ENCODE measurements at places on chromosomes 1 and 21. TPM values are rescaled to one million over a fixed set of nuclear protein-coding genes. Genes with fewer than 3 reads are reported as not detected.
A peak's percentile ranks its signal among the peaks of the same experiment; 100 is the strongest.

- H3K27ac ChIP-seq = no peak overlapping the region
- no peak overlapping the region for H3K4me3 ChIP-seq
- DNase-seq = no peak
- peaks cover 12% of the 10 kb centered on the region for H3K4me1 ChIP-seq
- H3K27me3 ChIP-seq = peaks cover 17% of the 10 kb centered on the region
- no peaks in the 10 kb centered on the region for H3K36me3 ChIP-seq
These were observed 45.6 kb upstream of the TMEM61 start for GRCh38 chr1:54934869-54935268.

- peaks cover 1% of the 10 kb centered on the region for H3K27me3 ChIP-seq
- DNase-seq = no peak
- no peak overlapping the region for H3K27ac ChIP-seq
These were observed 14.5 kb upstream of the CFAP298 start for GRCh38 chr21:32626621-32627196.

DNA sequence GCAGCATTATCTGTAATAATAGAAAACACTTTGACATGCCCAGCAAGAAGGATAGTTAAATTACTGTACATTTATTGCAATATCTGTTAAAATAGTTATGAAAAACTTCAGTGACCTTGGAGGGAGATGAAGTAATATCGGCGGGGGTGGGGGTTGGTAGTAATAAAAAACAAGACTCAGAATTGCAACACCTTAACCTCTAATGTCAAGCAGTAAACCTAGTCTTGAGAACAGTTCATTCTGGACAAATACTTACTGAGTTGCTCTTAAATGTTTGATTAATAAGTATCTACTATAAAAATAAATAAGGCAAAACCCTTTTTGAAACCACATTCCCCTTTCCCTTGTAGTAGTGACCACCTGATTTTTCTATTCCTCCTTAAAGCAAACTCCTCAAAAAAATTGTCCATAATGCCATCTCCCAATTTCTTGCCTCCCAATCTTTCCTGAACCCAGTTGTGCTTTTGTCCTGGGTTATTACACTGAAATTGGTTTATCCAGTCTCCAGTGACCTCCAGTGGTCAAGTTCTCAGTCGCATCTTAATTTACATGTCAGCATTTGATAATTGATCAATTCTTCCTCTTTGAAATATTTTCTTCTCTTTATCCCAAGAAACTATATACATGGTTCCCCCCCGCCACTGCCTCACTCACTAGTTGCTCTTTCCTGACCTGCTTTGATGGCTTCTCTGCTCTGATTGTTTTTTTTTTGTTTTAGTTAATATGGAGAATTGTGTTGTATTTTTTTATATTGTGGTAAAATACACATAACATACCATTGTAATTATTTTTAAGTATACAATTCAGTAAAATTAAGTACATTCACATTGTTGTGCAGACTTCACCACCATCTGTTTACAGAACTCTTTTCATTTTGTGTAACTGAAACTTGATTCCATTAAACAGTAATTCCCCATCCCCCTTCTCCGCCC is 36.8 kb downstream of the RAP1A start:
- H3K4me1 ChIP-seq = peaks cover 49% of the 10 kb centered on the region
- no peak overlapping the region for H3K4me3 ChIP-seq
- no peak for DNase-seq
- peak overlapping the region; percentile 71 for H3K27ac ChIP-seq

DNA sequence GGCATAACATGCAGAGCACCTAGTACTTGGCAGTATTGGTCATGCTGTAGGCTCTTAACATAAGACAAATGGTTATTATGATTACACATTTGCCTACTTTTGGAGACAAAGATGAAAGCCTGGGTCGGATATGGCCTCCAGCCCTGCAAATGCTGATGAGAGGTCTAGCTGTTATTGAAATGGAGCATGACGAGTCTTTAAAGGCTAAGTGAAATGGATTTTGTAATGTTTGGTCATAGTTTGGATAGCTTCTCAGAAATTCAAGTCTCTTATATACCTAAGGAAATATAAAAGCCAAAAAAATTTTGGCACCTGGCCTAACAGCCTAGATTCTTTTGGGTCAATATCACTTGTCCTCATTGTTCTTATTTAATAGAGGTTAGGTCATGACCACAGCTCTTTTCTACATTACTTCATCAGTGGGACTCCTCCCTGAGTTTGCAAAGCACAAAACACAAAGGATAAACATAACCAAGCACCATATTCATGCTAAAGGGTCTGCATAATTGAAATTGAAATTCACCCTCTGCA is 69.2 kb upstream of the WLS start:
- no peak overlapping the region for H3K27ac ChIP-seq
- H3K4me1 ChIP-seq = no peaks in the 10 kb centered on the region
- no peaks in the 10 kb centered on the region for H3K36me3 ChIP-seq
- no peak for DNase-seq
- H3K4me3 ChIP-seq = no peak overlapping the region
- no peaks in the 10 kb centered on the region for H3K27me3 ChIP-seq

DNA sequence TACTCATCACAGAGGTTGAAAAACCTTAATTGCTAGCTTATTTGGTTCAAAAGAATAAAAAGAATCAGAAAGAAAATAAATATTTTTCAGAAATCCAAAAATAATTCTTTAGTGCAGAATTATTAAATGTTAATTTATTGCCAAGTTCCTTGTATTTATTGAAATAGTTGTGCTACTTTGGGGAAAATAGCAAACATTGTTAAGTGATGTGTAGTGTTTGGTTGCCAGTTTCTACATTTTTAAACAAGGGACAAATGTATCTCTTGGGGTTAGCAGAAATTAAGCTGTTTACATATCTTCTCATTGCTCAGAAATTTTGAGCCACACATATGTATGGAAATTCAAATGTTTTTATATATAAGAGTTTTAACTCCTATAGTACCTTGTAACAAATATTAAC is 775.0 kb downstream of the USP25 start:
- H3K27ac ChIP-seq = no peak overlapping the region
- no peaks in the 10 kb centered on the region for H3K36me3 ChIP-seq
- no peaks in the 10 kb centered on the region for H3K4me1 ChIP-seq
- no peak overlapping the region for H3K4me3 ChIP-seq

GRCh38 chr21:39705849-39706248 is 39.1 kb upstream of the IGSF5 start:
- H3K4me3 ChIP-seq = no peak overlapping the region
- H3K27me3 ChIP-seq = peaks cover 10% of the 10 kb centered on the region
- H3K36me3 ChIP-seq = peaks cover 14% of the 10 kb centered on the region
- H3K4me1 ChIP-seq = no peaks in the 10 kb centered on the region

DNA sequence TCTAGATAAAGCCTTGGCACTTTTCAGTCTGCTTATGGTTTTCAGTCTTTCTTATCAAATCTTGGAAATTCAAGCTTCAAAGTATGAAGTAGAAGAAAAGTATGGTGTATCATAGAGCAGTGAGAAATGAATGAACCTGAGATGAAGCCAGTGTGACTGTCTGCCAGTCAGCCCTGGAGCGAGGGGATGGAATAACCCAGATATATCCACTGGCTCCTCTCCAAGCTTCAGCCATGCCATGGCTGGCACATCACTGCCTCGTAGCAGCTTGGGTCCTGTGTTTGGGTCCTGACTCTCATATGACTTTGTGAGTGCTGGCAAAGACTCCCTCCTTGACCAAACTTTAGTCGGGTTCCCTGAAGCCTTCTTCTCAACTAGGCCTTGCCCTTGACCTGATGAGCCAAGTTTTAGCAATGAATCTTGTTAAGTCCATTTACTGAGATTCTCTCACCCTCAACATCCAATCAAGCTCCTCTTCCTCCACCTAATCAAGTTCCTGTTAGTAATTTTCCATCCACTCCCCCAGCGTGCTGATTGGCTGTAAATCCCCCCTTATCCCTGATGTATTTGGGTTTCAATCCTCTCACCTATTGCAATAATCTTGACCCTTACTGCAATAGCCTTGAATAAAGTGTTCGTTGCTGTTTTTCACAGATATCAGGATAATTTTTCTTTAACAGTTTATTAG is 62.5 kb upstream of the PRDX6 start:
- peaks cover 6% of the 10 kb centered on the region for H3K36me3 ChIP-seq
- peak overlapping the region; percentile 64 for H3K27ac ChIP-seq
- no peaks in the 10 kb centered on the region for H3K27me3 ChIP-seq
- H3K4me3 ChIP-seq = no peak overlapping the region
- peaks cover 15% of the 10 kb centered on the region for H3K4me1 ChIP-seq

GRCh38 chr1:55877437-55878232 is 662.5 kb upstream of the USP24 start:
- no peak overlapping the region for H3K27ac ChIP-seq
- no peak for DNase-seq
- H3K4me1 ChIP-seq = no peaks in the 10 kb centered on the region
- no peak overlapping the region for H3K4me3 ChIP-seq
- no peaks in the 10 kb centered on the region for H3K36me3 ChIP-seq

DNA sequence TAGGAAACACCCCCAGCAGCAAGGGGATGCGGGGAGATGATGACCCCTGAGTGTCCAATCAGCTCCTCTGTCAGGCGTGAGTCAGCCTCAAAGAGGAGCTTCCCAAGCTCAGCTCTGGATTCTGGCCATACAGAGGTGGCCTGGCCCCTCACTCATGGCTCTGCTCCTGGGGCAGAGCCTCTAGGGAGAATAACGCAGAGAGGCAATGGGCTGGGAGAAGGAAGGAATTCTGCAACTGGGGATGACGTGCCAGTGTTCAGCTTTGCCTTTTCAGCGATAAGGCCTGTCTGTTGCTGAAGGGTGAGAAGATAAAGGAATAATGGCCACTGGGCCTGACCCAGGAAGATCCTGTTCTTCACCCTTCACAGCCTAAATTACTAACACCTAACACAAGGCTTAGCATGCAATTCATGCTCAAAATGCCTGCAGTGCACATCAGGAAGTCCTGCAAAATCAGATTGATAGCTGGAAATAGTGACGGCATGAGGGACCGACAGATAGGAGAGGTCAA is 92.2 kb downstream of the TBX19 start:
- H3K4me1 ChIP-seq = no peaks in the 10 kb centered on the region
- H3K27me3 ChIP-seq = no peaks in the 10 kb centered on the region
- no peak overlapping the region for H3K27ac ChIP-seq
- no peaks in the 10 kb centered on the region for H3K36me3 ChIP-seq
- H3K4me3 ChIP-seq = no peak overlapping the region

- H3K4me1 ChIP-seq = peaks cover 1% of the 10 kb centered on the region
- DNase-seq = no peak
- no peak overlapping the region for H3K27ac ChIP-seq
- H3K27me3 ChIP-seq = peaks cover 2% of the 10 kb centered on the region
- H3K36me3 ChIP-seq = no peaks in the 10 kb centered on the region
These were observed 64.8 kb upstream of the ZNF281 start for GRCh38 chr1:200474633-200475032.

DNA sequence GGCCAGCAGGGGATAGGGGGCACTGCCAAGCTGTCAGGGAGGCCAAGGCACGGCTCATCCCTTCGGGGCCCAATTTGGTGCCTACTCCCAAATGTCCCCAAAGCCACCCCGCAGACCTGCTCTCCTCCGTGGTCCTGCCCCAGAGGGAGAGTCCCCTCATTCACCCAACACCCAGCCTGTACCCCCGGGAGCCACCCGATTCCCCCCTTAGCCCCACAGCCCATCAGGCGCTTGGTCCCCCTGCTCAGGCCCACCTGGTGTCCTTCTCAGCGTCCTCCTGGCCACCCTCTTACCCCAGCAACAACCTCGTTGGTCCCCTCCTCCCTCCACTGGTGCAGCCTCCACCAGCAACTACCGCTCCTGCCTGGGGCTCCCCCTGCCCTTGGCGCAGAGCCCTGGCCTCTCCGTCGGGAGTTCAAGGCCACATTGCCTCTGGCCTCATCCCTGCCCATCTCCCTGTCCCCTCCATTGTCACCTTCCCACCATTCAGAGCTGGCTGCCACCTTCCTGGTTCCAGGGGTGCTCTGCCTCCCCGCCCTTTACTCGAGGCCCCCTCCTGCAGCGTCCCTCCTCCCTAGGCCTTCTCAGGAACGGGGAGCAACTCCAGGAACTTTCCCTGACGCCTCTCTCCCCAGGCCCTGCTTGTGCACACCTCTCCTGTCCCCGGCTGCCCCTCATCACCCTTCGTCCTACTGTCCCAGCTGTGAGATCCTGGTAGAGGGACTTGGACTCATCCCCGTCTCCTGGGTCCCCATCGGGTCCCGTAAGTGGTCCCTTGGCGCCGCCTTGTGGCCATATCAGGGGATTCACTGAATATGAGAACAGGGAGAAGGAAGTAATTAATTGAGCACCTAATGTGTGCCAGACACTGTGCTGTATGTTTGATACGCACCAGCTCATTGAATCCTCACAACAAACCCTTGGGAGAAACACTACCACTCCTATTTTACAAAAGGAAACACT is 73.9 kb downstream of the RAP1GAP start:
- H3K36me3 ChIP-seq = no peaks in the 10 kb centered on the region
- peak; percentile 9 for DNase-seq
- H3K4me3 ChIP-seq = no peak overlapping the region
- H3K4me1 ChIP-seq = peaks cover 5% of the 10 kb centered on the region
- H3K27ac ChIP-seq = no peak overlapping the region

DNA sequence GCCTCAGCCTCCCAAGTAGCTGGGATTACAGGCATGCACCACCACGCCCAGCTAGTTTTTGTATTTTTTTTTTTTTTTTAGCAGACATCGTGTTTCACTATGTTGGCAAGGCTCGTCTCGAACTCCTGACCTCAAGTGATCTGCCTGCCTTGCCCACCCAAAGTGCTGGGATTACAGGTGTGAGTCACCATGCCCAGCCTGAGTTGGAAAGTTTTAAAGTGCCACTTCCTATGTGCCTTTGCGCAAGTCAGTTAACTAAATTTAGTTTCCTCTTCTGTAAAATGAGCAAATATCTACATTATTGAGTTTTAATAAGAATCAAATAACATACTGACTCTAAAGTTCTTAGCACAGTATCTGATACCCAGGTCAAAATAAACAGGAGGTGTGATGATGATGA is 12.4 kb downstream of the SLC19A2 start:
- peaks cover 19% of the 10 kb centered on the region for H3K36me3 ChIP-seq
- no peak for DNase-seq
- H3K27me3 ChIP-seq = no peaks in the 10 kb centered on the region
- H3K27ac ChIP-seq = no peak overlapping the region
- no peaks in the 10 kb centered on the region for H3K4me1 ChIP-seq
- no peak overlapping the region for H3K4me3 ChIP-seq

GRCh38 chr1:206489980-206490770 is 17.2 kb upstream of the RASSF5 start:
- peaks cover 9% of the 10 kb centered on the region for H3K4me1 ChIP-seq
- no peaks in the 10 kb centered on the region for H3K27me3 ChIP-seq
- no peak overlapping the region for H3K4me3 ChIP-seq
- peak; percentile 62 for DNase-seq
- peak overlapping the region; percentile 87 for H3K27ac ChIP-seq

- H3K27ac ChIP-seq = no peak overlapping the region
- H3K36me3 ChIP-seq = peaks cover 4% of the 10 kb centered on the region
- H3K4me1 ChIP-seq = peaks cover 7% of the 10 kb centered on the region
These were observed 214.7 kb downstream of the SDCCAG8 start for GRCh38 chr1:243470502-243470901.

- H3K27ac ChIP-seq = peak overlapping the region; percentile 32
- DNase-seq = no peak
- peaks cover 55% of the 10 kb centered on the region for H3K4me1 ChIP-seq
- no peaks in the 10 kb centered on the region for H3K27me3 ChIP-seq
- peaks cover under 1% of the 10 kb centered on the region for H3K36me3 ChIP-seq
These were observed 45.3 kb downstream of the WASF2 start for GRCh38 chr1:27444632-27445031.

C1orf174 gene
- 27.7 TPM for total RNA-seq

TNFRSF1B gene
- 16.5 TPM for total RNA-seq

ZBTB40 gene
- 67.2 TPM for total RNA-seq

FOXD3 gene
- total RNA-seq = not detected

LHX4 gene
- total RNA-seq = not detected

NPHS2 gene
- total RNA-seq = not detected

S100A5 gene
- total RNA-seq = not detected

IFNLR1 gene
- 4.6 TPM for total RNA-seq
